ENCODE measurements at places on chromosomes 12 and 14.
A peak's percentile ranks its signal among the peaks of the same experiment; 100 is the strongest.

DNA sequence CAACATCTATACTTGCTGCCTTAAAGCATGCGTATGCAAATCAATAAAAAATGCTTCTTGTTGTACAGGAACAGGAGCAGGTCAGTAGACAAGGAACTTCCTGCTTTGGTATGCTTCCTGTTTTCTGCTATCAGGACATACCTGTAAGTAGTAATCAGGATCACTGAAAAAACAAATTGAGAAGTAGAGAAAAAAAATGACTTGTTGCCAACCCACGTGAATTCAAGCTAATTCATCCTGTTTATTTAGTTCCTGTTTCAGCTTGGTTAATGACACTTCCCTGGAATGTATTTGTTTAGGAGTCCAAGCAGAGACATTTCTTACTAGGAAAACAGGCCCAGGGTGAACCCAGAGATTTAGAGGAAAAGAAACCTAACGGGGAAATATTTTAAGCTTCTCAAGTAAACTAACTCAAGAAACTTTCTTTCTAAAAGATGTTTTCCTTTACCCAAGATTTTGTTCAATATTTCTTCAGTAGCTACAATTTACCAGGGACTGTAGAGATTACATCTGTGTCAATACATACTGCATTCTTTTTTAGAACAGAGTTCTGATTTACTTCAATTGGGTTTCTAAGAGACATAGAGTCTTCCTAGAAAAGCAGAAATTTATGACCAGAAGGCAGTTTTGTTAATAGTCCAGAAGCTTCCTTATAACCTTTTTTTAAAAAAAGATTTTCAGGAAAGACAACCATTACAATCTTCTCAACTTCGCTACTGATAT is 124.2 kb downstream of the PAWR start:
- DNase-seq = no peak

DNA sequence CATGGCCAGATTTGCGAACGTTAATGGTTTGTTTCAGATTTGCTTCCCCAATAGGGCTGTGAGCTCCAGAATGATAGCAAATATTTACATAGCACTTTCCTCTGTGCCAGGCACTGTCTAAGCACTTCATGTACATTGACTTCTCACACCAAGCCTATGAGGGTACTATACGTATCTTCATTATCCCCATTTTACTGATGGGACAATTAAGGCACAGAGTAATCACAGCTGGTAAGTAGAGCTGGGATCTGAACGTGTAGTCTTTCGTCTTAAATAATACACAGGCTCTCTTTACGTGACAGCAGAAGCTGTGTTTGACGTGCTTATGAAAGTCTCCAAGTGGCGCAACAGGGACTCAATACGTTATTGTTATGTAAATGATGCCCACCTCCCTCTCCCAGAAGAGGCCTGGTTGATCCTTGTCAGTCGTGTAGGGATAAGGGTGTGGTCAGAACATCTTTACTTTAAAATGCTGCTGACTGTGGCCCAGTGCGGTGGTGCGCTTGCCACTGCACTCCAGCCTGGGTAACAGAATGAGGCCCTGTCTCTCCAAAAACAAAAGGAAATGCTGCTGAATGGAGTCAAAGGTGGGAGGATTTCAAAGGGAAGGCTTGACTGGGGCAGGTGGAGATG is 66.3 kb upstream of the TCL1B start:
- DNase-seq = no peak

DNA sequence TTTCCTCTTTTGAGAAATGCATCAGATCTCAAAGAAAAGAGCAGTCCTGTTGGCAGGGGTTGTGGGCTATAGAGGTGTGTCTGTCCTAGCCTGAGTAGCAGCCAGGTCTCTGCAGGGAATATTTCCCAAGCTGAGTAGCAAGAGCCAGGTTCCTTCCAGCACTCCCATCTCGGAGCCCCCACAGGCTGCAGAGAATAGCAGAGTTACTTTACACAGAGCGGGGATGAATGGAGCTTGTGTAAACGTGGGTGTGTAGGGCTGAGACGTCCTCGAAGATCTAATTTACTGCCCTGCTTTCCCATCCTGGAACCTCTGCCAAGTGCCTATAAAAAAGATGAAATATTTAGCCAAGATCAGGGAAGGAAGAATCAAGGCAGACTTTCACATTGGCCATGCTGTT is 156.6 kb downstream of the TSPAN9 start:
- no peak for DNase-seq

GRCh38 chr12:53476769-53477209 is 22.5 kb downstream of the MAP3K12 start:
- no peak for DNase-seq

GRCh38 chr12:11576104-11576503 is 73.4 kb upstream of the ETV6 start:
- no peak for DNase-seq

DNA sequence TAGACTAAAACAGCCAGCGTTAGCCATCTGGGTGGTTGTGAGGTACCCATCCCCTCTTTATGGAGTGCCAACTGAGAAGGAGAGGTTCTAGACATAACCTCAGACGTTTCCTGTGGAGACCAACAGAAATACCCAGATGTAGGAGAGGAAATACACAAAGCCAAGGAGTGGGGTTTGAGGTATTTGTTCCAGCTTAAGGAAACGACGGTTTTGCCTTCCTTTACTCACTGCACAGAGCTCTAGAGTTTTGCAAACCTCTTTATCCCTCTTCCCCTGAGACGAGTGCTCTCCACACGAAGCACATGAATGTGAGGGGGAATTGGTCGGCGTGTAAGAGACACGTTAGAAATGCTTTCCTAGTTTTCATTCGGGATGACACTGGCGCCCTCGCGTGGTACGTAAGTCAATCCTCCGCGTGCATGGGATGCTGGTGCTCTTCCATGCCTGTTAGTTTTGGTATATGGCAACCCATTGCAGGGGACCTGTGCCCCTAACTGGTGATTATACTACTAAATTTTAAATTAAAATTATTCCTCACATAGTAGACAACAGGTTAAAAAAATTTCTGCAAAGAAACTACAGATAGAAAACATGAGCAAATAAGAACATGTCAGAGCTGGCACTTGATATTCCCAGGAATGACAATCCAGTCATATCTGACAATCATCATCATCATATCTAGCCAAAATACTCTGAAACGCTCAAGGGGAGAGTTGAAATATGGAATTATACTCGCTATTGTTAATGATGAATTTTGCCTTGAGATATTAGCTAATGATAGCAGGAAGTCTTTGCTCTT is 121.7 kb downstream of the PPM1H start:
- DNase-seq = no peak

DNA sequence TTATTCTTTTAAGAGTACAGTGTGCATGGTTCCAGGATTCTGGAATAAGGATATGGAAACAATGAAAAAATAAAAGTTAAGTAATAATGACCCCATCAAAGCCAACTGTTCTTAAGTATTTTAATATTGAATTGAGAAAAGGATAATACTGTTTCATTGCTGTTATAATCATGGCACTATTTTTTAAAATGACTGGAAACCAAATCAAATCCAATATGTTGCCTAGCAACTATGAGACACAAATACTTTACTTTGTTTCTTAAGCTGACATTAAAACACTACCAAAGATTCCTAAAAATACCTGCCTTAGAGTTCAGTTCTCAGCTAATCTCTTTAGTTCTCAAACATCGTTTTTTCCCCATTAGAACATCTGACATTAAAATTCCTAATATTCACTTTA is 66.4 kb upstream of the OTOGL start:
- no peak for DNase-seq

- DNase-seq = no peak
Observed at GRCh38 chr12:18340786-18341185, 79.5 kb downstream of the PIK3C2G start.

- DNase-seq = no peak
Observed at GRCh38 chr14:100710826-100711462, 15.7 kb upstream of the DLK1 start.

- no peak for DNase-seq
Observed at GRCh38 chr14:91963465-91963864, 16.0 kb upstream of the FBLN5 start.

GRCh38 chr12:76186131-76186906 is 101.8 kb upstream of the NAP1L1 start:
- DNase-seq = no peak

- DNase-seq = no peak
Observed at GRCh38 chr14:72751276-72752033, 142.4 kb downstream of the DPF3 start.

DNA sequence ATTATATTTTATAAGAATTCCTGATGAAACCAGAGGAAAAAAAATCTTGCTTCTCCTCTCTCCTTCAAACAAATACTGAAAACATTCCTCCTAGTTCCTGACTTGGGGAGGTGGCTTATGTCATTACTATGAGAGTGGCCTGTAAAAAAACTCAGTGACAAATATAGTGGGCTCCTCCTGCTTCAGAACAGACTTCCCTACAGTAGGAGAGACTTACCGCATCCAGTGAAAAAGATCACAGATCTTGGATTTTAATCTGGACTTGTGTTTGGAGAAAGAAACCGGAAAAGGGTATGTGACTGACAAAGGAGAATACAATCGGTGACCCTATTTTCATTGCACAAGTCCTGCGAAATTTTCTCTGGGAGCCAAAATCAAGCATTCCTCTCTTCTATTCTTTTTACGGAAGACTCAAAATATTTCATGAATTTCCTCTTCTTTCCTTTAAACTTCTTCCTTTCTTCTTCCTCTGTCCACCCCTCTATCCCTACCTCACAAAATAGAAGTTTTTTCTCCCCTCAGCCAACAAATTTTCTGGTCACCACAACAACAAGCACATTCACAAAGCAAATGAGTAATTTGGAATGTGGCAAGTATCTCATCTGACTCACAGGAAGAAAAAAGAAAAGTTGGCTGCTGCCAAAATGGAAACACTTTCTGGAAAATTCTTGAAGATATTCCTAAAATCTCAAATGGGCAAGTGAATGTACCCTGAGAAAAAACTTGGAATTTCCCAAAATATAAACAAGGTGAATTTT is 185.1 kb upstream of the CDKN3 start:
- no peak for DNase-seq

GRCh38 chr14:98489115-98489514 is 782.9 kb downstream of the BCL11B start:
- no peak for DNase-seq

DNA sequence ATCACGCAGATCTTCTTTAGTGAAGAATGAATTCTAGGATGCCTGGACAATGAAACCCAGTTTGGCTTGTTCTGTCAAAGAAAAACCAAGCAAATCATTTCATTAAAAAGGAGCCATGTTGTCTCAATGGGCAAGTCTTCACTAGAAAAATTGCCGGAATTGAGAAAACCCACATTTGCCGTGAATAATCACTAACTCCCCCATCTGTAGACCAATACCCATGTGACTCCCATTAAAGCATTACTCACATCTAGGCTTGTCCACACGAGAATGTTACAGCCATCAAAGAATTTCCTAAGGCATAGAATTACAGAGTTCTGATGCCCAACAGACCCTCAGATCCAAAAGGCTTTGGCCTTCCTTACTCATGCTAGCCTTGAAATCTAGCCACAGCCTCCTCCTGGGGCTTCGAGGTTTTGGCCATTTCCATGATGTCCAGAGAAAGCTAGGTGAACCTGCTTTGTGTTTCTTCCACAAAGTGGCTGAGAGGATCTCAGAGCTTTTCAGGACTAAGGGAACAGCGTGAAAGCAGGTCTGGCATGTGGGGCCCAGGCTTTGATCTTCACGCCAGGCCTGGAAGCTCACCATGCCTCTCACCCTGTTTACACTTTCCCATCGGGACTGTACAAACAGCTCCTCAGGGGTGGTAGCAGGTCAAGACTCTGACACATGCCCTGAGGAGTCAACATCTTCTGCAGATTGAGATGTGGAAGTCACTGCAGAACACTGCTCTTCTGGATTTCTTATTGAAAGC is 12.1 kb downstream of the SLC7A8 start:
- no peak for DNase-seq

DNA sequence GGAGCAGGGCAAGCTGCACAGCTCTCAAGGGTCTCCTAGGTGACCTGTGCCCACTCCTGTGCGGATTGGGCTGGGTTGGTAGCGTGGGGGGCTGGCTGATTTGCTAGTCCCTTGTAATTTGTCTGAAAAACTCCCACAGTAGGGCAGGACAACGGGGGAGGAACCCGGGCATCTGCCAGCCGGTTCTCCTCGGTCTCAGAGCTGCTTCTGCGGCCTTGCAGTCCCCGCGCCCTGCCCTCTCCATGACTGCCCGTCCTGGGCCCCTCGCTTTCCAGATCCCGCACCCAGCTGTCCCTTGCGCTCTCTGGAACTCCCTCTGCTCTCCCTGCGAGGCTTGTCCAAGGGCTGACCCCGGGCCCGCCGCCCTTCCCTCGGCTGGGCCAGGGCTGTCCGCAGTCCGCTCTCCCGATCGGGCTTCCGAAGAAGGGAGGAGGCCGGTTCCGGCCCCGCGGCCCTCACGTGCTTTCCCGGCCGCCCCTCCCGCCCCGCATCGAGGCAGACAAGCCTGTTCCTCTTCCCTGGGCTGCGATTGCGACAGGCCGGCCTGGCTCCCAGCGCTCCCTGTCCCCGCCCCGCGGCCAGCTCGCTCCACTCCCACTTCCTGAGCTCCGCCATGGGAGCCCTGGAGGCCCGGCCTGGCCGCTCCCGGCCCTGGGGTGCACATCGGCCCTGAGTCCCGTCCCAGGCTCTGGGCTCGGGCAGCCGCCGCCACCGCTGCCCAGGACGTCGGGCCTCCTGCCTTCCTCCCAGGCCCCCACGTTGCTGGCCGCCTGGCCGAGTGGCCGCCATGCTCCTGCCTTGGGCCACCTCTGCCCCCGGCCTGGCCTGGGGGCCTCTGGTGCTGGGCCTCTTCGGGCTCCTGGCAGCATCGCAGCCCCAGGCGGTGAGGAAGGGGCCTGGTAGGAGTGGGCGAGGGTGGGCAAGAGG is at the start of gene LTBR:
Gene LTBR, plus strand, starts transcription at position 591 of the 927 bp plus-strand sequence. Its CDS starts 197 bp downstream, at position 788.
- DNase-seq = no peak

GRCh38 chr12:51820526-51821439 is 27.7 kb downstream of the FIGNL2 start:
- peak; percentile 44 for DNase-seq

DNA sequence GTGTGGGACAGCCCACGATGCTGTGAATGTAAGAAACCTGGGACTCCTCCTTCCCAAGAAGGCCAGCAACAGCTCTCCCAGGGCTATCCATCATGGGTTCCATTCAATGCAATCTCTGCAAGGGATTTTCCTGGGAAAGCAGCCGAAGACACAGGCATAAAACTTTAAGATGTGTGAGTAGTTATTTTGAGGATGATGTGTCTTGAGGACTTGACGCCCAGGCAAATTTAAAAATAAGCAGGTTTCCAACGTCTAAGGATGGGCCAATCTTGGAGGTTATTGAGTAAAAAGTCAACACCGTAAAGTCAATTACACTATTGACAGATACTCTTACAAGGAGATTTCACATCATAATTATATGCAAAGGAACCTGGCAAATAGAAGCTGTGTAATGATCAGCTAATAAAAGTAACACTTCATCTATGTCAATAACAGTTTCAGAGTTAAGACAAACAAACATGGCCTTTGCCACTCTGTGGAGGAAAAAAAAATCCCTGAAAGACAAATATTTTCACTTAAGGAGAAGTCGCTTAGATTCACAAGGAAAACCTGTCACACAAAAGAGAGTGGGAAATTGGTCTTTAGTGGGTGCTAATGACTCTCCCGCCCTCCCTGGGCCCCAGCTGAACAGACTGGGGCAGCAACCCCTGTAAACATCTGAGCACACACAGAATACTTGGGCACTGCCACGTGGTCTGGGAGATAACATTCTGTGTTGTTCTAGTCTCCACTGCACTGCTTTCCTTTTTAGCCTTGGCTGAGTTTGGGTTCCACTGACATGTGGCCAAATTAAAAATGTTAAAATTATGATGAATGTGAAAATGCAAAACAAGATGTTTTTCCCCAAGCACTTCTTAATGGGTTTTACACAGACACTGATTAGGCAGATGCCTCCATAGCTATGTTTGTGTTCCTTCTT is 240.9 kb downstream of the FOXN3 start:
- DNase-seq = no peak
